ENCODE measurements at places on chromosomes 6 and 20.

GRCh38 chr20:58852543-58853271 is at the start of gene GNAS:
TSS of gene GNAS (plus strand) at chr20:58852716.
- DNase-seq = peak; percentile 62

DNA sequence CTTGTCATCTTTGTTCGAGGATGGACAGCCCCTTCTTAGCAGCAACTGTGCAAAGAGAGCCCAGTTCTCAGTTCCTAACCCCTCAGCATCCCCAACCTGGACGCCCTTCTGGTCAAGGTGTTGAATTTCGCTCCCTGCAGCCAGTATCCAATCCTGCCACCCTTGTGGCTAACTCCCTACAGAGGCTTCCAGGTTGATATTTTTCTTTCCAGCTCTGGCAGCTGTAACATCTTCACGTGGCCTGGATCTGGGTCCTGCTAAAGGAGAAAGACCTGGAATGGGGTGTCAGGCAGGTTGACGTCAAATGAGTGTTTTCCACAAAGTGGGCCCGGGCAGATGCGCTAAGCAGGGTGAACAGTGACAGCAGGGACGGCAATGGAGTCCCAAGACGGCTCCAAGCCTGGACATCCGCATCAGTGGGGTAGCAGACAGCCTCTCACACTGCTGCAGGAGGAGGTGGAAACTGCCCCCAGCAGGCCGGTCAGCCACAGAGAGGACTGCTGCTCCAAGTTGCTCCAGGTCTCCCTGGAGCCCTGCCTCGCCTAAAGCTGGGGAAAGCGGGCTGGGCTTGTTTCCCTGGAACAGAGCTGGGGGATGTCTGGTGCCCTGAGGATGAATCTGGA is 1.0 kb upstream of the YTHDF1 start:
- no peak for DNase-seq

GRCh38 chr6:8192067-8192466 is 89.7 kb upstream of the EEF1E1 start:
- DNase-seq = no peak

- DNase-seq = no peak
Measured at GRCh38 chr6:43940393-43941087, 170.5 kb downstream of the VEGFA start.

DNA sequence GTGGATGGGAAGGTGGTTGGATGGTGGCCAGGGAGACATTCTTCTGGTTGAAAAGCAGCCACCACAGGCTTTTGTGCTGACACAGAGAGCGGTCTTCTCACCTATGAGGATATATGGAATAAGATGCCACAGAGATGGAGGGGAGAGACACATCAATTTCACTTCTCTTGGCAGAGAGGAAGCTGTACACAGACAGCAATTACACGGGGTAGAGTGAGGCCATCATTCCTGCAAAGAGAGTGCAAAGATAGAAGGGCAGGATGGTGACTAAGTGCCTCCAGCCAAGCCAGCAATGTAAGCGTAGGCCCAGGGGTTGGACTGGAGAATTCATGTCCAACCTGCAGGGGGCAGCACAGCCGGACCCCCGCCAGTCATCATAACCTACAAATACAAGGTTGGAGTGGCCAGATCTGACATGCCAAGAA is 56.4 kb downstream of the NRN1 start:
- DNase-seq = peak; percentile 31

GRCh38 chr6:42257614-42258013 is 40.0 kb upstream of the MRPS10 start:
- no peak for DNase-seq

DNA sequence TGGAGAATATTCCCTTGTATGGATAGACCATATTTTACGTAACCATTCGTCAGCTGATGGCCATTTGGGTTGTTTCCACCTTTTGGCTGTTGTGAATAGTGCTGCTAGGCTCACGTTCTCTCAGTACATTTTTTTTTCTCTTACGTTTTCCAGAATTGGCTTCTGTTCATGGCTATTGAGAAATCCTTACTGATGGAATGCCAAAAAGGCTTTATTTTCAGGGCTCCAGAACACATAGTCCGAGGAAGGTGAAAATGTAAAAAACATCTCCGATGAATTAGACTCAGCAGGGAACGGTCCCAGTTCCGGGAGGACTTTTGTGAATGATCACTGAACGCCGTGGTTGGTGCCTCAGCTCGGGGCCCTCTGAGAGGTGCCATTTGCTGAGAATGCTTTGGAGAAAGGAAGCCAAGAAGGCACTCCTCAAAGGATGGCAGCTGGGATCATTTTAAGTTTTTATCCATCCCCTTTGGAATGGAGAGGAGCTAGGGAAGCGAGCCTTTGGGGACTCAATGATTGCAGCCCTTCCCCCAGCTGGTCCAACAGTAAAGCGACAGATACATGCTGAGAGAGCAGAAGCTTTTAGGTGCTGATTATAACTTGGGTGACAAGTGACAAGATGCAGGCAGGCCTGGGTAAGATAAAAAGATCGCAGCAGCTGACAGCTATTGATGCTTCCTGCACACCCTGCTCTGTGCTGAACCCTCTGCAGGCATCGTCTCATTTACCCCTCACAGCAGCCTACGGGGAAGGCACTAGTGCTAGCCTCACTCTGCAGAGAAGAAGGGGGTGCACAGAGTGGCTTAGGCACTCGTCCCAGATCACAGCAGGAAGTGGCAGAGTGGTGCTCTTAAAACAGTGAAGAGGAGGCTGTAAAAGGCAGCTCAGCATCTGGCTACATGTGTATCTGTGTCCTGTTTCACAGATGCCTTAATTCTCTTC is 133.4 kb upstream of the KCNG1 start:
- peak; percentile 32 for DNase-seq

GRCh38 chr6:138593124-138593877 is 94.0 kb upstream of the NHSL1 start:
- peak; percentile 97 for DNase-seq

GRCh38 chr6:88074791-88075190 is 27.1 kb downstream of the SPACA1 start:
- no peak for DNase-seq

GRCh38 chr20:14406495-14406894 is 69.1 kb upstream of the FLRT3 start:
- DNase-seq = peak; percentile 69

GRCh38 chr20:967796-968742 is 34.0 kb downstream of the RSPO4 start:
- peak; percentile 63 for DNase-seq

All from EH (cell line).